Occipital lobe (tissue), 3 donors: ENCODE measurements at places on chromosomes 3 and 15. TPM values are rescaled to one million over a fixed set of nuclear protein-coding genes. Genes with fewer than 3 reads are reported as not detected.

NANOGP8 gene
- total RNA-seq: not detected

MESP2 gene
- total RNA-seq: not detected

NTRK3 gene
- total RNA-seq: 52.3 TPM

SLC51A gene
- total RNA-seq: not detected

SKOR1 gene
- total RNA-seq: 0.16 TPM

GNAT1 gene
- total RNA-seq: not detected
